ENCODE measurements at places on chromosomes 6 and 20.

DNA sequence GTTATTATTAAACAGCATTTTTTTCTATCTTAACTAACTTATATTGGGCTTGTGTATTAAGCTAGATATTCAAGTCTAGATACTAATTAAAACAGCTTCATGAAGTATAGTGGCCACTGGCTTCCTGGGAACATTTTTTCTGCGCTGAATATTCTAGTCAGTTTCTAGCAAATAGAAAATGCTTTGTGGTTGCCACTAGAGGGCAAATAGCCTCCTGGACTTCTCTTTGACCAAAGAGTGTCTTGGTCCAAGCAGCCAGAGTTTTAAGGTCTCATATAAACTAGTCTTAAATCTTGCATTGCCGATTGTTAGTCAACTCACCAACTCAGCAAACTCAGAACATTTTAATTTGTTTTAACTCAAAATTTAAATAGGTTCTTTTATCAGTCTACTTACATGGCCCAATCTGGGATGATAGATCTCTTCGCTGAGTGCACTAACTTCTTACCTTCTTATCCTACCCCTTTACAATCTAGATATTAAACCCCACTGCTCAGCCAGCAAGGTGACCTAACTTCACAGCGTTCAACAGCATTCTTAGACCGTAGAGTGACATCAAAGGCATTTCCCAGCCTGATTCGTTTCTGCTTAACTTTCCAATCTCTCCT is 24.6 kb upstream of the ID4 start:
- no peak for DNase-seq

DNA sequence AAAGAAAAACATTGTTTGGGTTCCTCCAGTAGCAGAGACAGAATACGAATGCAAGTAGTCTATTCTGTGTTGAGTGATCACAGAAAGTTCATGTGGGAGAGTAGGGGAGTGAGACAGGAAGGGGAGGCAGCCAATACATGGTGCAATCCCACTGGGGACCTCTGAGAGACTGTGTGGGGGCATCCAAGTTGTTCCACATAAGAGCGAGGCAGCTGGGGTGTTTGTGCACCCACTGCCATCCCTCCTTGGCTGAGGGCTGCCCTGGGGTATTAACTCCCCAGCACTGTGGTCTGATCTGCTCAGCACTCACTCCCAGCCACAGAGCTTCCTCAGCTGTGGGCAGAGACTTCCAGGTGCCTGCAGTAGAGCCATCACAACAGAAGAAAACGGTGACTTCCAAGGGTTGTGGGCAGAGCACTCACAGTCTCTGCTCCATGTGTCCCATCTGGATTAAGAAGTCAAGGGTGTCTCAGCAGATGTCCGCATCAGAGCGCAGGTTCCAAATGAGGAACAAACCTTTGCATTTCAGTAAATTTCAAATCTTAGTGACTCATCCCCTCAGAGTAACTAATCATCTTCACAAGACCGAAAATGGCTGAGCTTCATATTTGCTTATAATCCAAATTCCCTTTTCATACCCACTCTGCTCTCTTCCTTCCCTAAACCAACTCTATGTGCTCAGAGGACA is 101.9 kb upstream of the NAA20 start:
- DNase-seq = no peak

DNA sequence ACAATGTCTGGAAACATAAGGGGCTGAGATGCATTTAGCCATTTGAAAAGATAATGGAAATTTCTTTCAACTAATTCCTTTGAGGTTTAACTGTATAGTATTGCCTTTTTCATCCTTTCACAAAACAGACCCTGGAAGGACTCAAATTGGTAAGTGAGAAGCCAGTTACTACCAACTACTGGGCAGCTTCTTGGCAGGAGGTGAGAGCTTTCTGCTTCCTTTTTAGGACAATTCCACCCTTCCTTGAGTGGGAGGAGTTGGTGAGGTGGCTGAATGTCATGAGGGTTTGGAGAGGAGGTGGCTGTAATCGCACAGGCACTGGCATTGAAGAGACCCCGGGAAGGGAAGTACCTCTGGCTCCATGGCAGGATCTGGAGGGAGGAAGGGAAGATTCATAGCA is 341.1 kb downstream of the NRN1 start:
- DNase-seq = no peak

DNA sequence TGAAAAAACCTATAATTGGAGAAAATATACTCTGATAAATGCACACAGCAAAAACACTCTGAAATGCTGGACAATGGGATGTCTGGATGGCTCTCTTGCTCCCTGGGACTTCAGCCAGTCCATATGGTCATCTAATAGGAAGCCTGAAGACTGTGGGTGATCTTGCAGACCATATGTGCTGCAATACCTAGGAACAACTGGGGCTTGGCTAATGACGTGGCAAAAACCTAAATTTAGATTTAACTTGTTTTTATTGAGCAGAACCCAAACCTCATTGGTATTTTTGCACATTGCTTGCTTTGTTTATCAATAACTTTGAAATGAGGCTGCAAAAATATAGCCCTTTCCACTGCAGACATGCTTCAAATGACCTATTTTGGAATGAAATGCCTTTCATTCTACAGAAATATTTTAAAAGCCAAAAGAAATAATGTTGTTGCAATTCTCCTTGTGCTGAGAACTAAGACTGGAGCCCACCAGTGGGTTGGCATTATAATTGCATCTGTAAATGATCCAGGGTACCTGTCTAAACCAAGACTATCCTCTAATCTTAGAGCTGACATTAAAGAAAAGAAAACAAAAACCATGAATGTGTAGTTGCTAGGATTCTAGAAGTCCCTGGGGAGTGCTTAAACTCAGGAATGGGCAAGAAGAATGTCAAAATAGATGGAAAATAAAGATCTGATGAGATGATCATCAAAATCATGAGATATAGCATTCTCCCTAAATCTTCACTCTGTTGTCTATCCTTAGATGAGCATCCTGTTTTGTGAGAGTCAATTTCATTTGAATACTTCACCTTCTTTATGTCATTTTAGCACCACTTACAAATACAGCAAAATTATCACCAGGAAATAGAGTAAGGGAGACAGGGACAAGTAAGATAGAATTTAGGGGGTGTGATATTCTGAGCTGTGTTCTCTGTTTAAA is 152.1 kb upstream of the RIMS1 start:
- DNase-seq = no peak

GRCh38 chr20:36079486-36079885 is 75.1 kb upstream of the EPB41L1 start:
- DNase-seq = no peak

DNA sequence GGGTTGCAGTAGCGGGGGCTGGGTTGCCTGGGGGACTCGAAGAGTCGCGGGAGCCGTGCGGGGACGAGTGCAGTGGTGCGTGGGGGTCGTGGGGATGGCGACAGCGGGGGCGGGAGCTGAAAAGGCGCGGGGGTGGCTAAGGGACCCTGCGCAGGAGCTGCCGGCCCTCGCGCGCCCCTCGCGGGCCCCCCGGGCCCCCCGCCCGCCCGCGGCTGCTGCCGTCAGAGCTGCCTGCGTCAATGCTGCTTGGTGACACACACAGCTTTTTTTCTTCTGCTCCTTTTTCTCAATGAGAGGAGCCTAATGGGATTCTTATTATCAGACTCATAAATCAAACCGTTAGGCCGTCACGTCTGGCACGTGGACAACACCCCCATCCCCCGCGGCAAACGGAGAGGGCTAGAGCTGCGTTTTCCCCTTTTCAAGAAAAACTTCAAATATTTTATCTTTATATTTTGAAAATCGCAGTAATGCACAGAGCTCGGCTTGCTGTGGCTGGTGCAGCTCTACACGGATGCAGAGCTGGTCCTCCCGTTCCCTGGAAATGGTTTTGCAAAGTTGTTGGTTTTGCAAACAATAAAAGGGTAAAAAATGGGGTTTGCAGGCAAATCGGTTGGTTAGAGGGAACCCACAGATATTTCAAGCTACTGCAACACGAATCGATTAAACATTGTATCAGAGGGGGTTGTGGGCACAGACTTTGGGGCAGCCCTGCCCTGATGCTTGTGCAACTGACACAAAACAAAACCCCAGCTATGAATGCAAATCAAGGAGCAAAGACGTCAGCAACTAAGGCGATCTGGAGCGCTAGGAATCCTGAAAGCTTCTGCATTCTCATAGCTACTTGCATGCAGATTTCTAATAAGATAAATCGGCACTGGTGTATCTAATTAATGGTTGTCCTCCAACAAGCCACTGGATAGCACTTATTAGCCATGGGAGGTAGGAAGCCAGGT is 161.4 kb downstream of the TBXT start:
- no peak for DNase-seq

- DNase-seq = no peak
These were observed 33.7 kb upstream of the MYLIP start for GRCh38 chr6:16095180-16095579.

DNA sequence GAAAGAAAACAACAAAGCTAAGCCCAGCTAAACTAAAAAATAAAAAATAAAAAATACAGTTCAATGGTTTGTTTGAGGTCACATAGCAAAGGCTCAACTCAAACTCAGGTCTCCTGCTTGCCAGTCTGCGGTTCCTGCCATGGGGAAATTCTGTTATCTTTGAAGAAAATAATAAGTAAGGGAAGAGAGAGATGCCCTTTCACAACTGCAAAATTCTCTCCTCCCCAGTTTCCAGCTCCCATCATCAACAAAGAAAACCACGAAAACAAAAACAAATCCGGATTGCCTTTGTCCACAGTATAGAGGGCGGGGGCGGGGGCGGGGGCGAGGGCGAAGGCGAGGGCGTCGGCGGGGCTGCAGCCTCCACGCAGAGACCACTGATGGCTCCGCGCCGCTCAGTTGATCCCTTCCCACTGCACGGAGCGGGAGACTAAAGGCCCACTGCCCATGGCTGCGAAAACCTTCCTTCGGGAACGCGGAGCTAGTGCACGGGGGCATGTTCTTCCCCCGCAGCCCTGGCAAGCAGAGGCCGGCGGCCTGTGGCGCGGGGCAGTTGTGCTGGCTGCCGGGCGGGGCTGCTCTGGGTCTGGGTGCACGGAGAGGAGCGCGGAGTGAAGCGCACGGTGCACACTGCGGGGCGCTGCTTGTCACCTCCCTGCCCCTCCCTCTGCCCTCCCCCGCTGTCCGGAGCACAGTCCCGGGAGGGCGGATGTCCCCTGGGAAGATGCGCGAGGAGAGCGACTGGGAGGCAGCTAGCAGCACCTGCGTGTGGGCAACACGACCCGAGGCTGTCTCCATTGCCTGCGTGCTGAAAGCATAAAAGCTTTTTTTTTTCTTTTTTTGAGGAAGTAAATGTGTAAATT is 54.1 kb upstream of the TPD52L1 start:
- DNase-seq = no peak

GRCh38 chr6:91660893-91661292 is 1074.0 kb upstream of the MAP3K7 start:
- no peak for DNase-seq

DNA sequence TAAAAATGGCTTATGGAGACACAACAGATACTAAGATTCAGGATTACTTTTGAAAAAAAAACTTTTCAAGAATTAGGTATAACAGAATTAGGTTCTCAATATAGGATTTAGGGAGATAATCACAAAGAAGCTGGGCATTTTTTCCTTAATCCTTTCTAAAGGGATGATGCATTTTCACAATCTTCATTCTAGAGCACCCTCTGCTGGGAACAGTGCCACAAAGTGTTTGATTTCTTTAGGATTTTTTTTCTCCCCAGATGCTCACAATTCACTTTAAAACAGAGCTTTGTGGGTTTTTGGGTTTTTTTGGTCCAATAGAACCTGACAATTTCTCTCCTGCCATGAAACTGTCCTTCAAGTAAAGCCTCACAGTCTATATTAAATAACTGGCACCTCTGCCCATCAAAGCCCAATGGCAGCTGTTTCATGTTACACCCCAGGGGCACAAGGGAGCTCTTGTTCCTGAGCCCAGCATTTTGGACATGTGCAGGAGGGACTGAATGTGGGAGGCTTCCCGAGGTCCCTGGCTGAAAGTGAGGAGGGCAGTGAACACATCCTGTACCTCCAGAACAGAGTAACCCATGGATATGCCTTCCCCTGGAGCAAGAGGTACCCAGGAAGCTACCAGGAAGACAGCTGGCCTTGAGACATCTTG is 39.7 kb downstream of the PREP start:
- DNase-seq = no peak

- no peak for DNase-seq
These were observed at the start of gene HLA-DRB1 for GRCh38 chr6:32589596-32590449. TSS of gene HLA-DRB1 (minus strand) at chr6:32589848. CDS start at chr6:32589742, 106 bp downstream.

GRCh38 chr6:14291331-14291730 is 173.8 kb downstream of the CD83 start:
- DNase-seq = no peak

GRCh38 chr6:100719883-100720682 is 161.0 kb downstream of the ASCC3 start:
- no peak for DNase-seq

- DNase-seq = no peak
These were observed 305.8 kb upstream of the PRDM1 start for GRCh38 chr6:105780146-105780860.

DNA sequence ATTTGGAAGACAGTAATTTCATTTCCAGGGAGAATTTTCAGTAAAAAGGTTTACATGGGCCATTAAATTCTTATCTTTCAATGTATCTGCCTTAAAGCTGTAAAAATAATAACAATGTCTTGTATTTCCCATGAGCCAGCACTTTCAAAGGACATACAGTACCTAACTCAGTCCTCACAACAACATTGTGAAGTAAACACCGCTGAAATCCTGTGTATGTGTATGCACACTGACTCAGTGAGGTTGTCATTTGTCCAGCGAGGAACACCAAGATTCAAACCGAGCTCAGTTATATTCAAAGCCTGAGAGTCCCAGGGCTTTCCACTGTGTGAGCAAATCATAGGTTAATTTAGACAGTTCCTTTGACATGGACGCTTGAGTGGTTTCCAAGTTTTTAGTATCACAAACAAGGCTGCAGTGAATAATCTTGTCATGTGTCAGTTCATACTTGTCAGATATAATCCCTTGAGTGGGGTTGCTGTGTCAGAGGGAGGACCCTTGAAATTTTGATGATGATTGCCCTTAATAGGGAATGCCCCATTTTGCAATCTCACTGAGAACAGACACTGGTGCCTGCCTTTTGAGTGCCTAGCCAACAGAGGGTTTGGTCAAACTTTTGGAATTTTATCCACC is 50.0 kb upstream of the SLC22A23 start:
- no peak for DNase-seq

DNA sequence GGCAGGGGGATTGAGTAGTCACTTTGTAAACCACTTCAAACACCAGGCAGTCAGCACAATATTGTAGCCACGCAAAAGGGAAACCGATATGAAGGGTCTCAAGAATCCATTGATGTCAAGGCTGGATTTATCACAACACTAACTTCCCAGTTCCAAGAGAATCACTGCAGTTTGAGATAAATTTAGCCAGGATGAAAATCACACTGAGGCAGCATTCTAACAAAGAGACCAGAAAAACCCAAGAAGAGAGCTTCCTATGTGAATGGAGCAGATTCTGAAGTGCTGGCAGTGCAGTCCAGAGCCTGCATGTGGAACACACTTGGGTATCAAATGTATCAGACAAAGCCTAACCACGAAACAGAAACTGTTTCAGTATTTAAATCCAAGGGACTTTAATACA is 84.6 kb downstream of the KIF16B start:
- DNase-seq = no peak

- no peak for DNase-seq
These were observed 109.9 kb upstream of the MCHR2 start for GRCh38 chr6:100103931-100104330.

DNA sequence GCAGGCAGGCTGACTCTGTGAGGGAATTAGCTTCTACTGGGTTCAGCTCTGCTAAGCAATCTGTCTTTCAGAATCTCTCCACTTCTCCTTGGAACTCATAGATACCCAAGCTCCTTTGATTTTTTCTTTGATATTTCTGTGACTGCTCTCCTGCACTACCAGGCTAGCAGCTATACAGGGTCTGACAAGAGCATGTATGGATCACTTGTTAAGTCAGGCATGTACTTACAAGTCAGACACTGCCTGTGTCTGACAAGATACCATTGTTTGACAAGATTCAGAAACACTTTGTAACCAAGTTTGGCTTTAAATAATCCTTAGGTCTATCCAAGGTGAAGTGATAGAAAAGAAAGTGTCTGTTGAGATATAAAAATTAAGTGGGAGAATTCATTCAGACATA is 79.5 kb downstream of the SESN1 start:
- DNase-seq = no peak

Data from vagina (tissue), 2 donors.